ENCODE measurements at places on chromosomes 11 and 22.

GRCh38 chr22:47739291-47740015 lies 977.0 kb downstream of the TBC1D22A start:
- no peak for DNase-seq

GRCh38 chr11:119447664-119448242 lies 24.8 kb upstream of the THY1 start:
- no peak for DNase-seq

GRCh38 chr11:2383852-2384804 lies 7.0 kb downstream of the CD81 start:
- no peak for DNase-seq

DNA sequence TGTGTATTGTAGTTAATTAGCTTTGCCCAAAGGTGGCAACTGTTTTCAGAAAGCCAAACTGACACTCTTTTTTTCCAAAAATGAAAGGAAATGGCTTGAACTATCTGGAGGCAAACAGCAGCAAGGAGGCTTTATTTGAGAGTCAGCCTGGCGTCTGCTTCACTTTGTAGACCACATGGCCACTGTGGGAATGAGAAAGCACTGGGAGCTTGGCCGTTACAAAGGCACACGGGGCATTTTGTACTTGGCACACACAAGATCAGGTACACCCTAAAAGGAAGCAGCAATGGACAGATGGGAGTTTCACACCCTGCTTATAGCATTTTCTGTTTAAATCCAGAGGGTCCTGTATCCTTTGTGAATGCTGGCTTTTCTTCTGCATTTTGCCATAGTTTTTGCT lies 126.3 kb downstream of the MPPED2 start:
- no peak for DNase-seq

GRCh38 chr11:69131644-69132300 lies 24.0 kb upstream of the SMIM38 start:
- DNase-seq, result peak; percentile 26
